ENCODE measurements at places on chromosomes 4 and X.

DNA sequence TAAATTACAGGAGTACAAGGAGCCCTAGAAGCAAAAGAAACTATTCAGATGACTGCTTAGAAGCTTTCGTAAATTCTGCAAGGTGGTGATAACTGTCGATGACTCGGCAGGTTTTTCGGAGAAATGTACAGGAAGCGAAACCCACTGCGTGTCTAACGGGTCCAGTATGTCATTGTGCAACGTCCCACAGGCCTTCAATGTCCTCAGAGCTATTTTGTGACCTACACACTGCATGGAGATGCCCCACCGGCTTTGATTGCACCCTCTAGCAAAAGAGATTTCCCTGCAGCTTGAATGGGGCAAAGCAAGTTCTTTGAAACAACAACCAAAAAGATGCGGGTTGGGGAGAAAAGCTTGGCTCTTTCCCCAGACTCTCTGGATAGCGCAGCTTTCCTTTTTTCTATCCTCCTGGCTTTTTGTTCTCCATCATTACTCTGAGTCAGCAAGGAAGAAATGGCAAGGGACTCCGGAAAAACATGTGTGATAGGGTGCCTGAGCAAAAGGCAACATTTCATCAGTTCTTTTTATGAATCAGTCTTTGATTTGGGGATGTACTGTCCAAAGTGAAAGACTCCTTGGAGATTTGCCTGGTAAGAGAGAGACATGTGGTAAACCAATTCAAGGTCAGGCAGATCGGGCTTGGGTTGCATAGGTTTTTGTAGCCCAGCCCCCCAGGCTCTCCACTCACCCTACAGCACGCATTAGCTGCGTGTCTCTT is 112.0 kb upstream of the TBL1X start:
- no peak for DNase-seq

DNA sequence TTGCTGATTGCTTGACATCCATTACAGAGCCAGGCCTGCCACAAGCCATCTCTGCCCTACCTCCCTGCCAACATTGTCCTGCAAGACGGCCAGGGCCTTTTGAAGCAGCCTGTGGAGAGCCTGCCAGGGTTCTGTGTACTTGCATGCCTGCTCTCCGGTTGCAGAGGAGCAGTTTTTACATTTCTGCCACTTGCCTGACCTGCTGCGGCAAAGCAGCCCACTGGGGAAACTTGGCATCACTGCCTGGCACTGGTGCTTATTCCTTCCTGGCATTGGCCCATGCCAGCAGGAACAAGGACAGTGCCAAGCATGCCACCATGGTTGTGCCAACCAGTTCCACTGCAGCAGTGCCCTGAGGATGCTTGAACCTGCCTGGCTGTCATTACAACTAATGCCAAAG is 167.1 kb downstream of the NHS start:
- DNase-seq, result no peak

GRCh38 chrX:49019599-49020249 is 17.7 kb upstream of the GRIPAP1 start:
- DNase-seq, result no peak

DNA sequence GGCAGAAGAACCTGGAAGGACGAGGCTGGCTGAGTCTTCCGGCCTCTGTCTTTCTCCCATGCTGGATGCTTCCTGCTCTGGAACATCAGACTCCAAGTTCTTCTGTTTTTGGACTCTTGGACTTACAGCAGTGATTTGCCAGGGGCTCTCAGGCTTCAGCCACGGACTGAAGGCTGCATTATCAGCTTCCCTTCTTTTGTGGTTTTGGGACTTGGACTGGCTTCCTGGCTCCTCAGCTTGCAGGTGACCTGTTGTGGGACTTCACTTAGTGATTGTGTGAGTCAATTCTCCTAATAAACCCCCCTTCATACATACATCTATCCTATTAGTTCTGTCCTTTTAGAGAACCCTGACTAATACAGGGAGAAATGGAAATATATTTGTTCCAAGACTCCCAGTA is 265.8 kb downstream of the PCDH18 start:
- DNase-seq, result no peak

DNA sequence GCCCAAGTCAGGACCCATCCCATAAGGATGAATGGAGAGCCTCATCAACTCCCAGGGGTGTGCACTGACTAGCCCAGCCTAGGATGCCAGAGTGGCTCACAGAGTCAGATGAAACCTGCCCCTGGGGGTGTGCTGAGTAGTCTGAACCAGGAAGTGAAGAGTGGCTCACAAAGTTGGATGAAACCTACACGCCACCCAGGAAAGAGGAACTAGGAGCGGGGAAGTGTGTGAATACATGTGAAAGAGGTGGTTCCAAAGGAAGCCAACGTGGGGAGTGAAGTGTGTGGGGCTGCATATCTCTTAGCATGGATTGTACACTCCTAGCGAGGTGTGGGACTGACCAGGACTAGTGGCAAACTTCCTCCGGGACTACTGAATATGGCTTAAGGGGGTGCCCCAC is 902.1 kb upstream of the NDST4 start:
- DNase-seq, result no peak

GRCh38 chr4:134463771-134464170 is 262.2 kb upstream of the PABPC4L start:
- DNase-seq, result no peak

- DNase-seq, result peak; percentile 41
Observed at GRCh38 chrX:67544281-67545035, 637 bp downstream of the AR start.

Measured in tongue (tissue), 3 donors.